ENCODE measurements at places on chromosomes 2 and 18.

GRCh38 chr2:9667826-9668225, 37.0 kb upstream of the YWHAQ start:
- DNase-seq, result no peak

- DNase-seq, result no peak
Observed at GRCh38 chr2:118661179-118661578, 186.3 kb downstream of the EN1 start.

- no peak for DNase-seq
Observed at GRCh38 chr18:46471809-46472498, 185.1 kb downstream of the LOXHD1 start.

DNA sequence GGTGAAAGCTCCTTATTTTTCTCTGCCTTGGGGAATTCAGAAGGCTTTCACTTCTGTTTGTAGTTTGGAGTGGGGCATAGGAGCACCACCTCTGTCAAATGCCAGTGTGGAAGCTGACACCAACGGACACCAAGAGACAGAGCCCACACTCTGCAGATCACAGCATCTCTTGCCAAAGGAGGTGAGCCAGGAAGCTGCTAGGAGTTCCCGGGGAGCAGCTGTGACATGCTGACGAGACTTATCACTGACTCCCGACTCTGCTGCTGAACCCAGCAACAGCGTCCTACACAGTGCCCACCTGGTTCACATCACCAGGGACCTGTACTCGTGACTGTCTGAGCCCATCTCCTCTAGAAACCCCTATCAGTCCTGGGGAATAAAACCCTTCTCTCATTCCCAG, 8.1 kb downstream of the TEX51 start:
- DNase-seq, result no peak

DNA sequence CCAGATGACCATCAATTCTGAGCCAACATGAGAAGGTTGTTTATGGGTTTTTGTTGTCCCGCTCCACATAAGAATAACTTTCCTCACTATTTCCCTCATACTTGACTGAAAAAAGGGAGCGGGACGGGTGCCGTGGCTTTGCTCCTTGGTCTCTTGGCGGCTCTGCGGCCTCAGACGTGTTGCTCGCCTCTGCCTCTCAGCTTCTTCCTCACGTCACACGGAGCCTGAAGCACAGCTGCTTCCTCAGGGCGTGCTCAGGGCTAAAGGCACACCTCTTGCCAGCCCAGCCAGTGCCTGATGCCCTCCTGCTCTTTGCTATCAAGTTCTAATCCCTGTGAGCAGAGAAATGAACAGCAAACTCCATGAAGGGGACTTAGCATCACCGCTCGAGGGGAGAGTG, 17.9 kb upstream of the ID2 start:
- DNase-seq, result no peak

All from CD4-positive, alpha-beta T cell treated with Interleukin-6 at 100 ng/mL for 8 hours (primary cell).